ENCODE measurements at places on chromosomes 2 and 18.

DNA sequence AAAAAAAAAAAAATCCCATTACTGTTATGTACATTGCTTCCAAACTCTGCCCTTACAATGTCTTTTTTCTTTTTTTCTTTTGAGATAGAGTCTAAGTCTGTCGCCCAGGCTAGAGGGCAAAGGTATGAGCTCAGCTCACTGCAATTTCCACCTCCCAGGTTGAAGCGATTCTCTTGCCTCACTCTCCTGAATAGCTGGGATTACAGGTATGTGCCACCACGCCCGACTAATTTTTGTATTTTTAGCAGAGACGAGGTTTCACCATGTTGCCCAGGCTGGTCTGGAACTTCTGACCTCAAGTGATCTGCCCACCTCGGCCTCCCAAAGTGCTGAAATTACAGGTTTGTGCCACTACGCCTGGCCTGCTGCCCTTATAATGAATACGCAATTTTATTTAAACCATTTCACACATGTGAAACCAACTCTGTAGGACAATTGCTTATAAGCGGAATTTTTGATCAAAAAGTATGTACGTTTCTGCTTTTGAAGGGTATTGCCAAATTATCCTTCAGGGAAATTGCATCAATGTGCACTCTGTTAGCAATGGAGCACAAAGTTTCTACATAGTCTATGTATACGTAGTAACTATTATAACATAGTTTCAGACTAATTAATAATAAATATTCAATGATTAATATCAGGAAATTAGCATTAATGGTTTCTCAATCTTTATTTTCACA lies 55.7 kb upstream of the ACTR3 start:
- DNase-seq, result no peak

- no peak for DNase-seq
Measured at GRCh38 chr2:74740741-74741431, 86.8 kb downstream of the SEMA4F start.

GRCh38 chr2:188158337-188159100 lies 133.2 kb upstream of the GULP1 start:
- DNase-seq, result no peak

DNA sequence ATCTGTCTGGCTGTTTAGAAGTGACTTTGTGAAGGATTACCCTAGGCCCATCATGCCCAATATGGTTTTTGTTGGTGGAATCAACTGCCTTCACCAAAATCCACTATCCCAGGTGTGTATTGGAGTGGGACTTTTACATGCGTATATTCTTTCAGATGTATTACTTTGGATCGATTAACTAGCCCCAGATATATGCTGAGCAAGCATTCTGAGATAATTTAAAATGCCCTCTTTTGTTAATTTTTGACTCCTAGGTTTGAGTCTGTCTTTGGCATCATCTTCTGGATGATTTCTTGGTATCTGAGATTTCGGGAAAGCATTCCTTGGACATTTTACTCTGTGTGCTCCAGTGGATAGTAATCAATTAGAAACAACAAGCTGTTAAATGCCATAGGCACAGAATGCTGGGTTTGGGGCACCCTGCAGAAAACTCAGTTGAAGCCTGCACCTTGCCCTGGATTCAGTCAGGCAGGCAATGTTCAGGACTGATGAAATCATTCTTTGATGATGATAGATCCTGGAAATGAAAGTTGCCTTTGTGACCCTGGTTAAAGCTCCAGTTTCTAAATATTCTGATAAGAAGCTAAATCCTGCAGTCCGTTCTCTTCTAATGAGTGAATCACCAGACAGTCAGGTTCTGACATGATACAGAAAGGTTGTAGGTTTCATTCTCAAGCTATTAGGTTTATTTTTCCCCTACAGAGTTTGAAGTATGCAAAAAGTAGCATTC lies 1.1 kb downstream of the UGT1A1 start:
- DNase-seq, result no peak

All from activated T-helper 1 cell treated with Interleukin-2 at 50 U/mL for 16 hours (primary cell).